ENCODE measurements at places on chromosomes 6 and 20.

DNA sequence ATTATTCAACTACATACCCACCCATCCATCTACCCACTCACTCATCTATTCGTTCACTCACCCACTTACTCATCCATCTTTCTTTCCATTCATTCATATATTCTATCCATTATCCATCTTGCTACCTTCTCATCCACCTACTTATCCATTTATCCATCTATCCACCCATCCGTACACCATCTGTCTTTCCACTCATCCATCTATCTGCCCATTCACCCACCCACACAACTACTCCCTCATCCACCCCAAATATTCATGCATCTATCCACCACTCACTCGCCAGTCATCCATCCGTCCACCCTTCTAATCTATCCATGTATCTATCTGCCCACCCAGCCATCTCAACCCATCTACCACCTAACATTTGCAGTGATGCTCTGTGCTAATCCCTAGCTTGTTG, 13.6 kb upstream of the KCNB1 start:
- no peak for DNase-seq

GRCh38 chr6:3768502-3768901, 17.0 kb upstream of the PXDC1 start:
- no peak for DNase-seq

GRCh38 chr6:29917857-29918256, 24.5 kb upstream of the HLA-A start:
- no peak for DNase-seq

- no peak for DNase-seq
These were observed 43.7 kb upstream of the RAB23 start for GRCh38 chr6:57265755-57266221.

DNA sequence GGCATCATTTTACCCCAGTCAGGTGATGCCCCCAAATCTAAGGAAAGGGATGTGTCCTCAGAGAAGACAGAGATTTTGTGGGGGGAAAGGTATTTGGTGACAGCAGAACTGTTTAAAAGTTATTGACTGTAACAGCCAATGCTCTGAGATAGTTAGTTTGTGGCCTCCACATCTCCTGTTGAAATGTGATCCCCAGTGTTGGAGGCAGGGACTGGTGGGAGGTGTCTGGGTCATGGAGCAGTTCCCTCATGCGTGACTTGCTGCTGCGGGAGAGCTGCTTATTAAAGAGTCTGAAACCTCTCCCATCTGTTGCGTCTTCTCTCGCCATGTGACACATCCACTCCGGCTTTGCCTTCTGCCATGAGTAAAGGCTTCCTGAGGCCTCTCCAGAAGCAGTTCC, 282.8 kb upstream of the FOXQ1 start:
- no peak for DNase-seq

GRCh38 chr20:20224806-20225205, 143.1 kb upstream of the INSM1 start:
- DNase-seq = no peak

DNA sequence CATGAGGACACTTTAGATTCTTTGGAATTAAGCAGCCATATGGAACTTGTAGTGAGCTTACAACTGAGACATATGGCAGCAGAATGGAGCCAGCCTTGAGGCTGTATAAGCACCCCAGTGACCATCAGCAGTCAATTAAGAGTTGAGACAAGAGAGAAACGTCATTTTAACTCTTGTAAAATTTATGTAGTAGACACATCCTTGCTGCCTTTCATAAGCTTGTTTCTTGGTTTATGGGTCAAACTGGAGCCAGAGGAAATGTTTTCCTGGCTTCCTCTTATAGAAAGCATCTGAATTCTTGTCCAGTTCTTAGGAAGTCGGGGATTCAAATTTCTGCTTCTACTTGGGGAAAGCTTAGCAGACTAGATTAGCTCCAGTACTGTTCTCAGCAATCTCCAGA, 745.1 kb upstream of the MARCKS start:
- no peak for DNase-seq

DNA sequence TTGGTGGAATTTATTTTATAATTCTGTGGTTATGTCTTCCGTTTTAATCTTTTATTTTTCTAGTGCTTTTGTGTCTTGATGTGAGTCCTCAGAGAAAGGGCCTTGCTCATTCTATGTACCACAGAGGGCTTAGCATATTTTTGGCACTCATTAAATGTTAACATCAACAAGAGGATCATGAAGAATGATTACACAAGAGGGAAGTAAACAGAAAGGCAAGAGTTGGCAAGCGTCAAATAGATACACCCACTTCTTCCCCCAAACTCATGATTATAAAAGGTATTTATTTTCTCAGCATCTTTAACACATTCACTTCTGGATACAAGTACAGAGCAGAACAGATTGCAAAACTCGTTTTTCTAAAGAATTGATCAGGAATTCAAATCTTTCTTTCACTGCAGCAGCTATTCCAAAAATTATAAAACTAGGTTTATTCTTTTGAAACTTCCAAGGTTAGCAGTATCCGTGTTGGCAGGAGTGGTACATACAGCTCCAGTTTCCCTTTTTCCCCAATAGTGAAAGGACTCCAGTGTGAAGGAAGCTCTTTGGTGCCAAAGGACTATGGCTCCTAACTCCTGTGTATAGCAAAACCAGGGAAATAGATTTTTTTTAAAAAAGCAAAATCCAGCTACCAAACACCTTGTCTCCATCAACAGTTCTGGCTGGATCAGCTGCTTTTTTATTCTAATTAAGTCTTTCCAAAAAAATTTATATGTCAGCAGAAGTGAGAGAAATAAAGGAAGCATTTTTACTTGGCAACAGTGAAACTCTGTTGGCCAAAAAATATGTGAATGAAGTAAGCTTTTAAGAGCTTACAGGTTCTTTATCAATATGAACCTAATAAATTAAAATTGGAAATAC, 221.9 kb downstream of the ADGRG6 start:
- no peak for DNase-seq

GRCh38 chr20:58130156-58130555, 98.3 kb downstream of the ANKRD60 start:
- no peak for DNase-seq

- DNase-seq = no peak
These were observed 21.7 kb upstream of the TBC1D20 start for GRCh38 chr20:483815-484644.

DNA sequence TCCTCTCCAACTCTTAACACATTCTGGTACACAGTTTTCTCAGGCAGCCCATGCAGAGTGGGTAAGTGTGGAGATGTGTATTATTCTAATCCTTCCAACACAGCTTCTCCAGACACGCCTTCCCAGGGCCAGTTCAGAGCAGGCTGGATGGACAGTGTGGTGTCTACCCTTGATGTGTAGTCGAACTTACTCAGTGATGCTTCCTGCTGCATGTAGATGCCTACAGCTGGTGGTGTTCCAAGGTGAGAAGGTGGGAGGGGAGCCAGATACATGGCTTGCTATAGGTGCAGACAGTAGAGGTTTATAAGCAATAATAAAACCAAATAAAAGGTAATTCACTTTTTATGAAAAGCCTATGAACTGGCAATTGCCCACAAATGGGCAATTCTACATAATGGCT, 104.0 kb downstream of the QRSL1 start:
- DNase-seq = no peak

GRCh38 chr6:16139556-16139955, 10.7 kb downstream of the MYLIP start:
- no peak for DNase-seq

- DNase-seq = no peak
These were observed 621.2 kb upstream of the FLRT3 start for GRCh38 chr20:14958626-14959025.

DNA sequence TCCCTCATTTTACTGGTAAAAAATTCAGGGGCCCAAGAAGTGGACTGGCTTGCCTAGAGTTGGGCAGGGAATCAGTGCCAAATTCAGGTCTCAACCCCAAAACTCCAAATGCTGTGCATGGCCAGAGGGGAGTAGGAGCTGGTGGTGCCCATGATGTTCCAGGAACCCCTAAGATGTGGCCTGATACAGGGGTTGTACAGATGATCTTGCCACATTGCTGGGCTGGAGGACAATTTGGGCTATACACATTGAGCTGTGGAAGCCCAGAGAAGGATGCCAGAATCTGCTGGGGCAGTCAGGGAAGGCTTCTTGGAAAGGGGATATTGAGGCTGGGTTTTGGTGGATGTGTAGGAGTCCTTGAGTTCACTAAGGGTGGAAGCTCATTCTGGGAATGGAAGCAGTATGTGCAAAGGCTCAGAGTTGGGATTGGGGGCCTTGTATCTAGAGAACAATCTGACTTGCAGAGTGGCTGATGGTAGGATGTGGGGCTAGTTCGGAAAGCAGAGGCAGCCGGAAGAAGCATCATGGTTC, 38.0 kb upstream of the APCDD1L start:
- no peak for DNase-seq

GRCh38 chr6:167027772-167028171, 28.6 kb downstream of the CEP43 start:
- no peak for DNase-seq

DNA sequence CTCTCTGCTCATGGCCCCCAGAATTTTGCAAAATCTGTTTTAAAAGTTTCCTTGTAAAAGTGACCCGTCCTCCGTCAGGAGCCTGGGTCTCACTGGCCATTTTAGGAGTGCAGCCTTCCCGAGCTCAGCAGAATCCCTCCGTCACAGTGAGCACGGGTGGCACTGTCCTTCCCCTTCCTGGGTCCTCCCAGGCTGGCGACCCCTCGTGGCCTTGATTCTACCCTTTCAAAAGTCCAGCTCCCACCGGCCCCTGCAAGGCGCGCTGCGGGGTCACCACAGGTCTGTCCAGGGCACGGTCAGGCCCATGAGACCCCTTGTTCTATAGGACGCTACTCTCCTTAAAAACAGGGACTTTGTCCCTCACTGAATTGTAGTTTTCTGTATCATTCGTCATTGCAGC, 112.7 kb downstream of the PSMB1 start:
- no peak for DNase-seq

DNA sequence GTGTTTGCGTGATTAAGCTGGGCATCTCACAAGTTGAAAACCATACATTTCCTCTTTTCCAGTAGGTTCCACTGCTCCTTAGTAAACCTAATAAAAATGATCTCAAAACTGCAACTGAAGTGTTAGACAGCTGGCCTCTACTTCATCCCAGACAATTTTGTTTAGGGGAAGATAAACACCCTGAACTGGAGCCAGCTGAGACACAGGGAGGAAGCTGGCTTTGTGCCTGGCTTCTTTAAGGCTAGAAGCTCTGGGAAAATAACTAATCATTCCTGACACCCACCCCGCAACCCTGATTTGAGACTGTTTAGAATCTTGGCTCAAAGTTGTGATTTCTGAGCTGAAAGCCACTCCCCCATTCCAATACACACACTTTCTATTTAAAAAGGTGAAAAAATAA, 11.6 kb downstream of the PTPRT start:
- DNase-seq = no peak

GRCh38 chr20:45469336-45470261, at the start of gene WFDC2:
Gene WFDC2 (plus strand): TSS chr20:45469753. CDS start chr20:45469782, 29 bp downstream.
- DNase-seq = no peak

- DNase-seq = no peak
These were observed 17.4 kb downstream of the SHLD1 start for GRCh38 chr20:5767493-5768098.

- no peak for DNase-seq
These were observed 339.0 kb downstream of the SYNE1 start for GRCh38 chr6:152298055-152298647.

GRCh38 chr6:142953373-142954273, 8.6 kb upstream of the HIVEP2 start:
- DNase-seq = no peak

DNA sequence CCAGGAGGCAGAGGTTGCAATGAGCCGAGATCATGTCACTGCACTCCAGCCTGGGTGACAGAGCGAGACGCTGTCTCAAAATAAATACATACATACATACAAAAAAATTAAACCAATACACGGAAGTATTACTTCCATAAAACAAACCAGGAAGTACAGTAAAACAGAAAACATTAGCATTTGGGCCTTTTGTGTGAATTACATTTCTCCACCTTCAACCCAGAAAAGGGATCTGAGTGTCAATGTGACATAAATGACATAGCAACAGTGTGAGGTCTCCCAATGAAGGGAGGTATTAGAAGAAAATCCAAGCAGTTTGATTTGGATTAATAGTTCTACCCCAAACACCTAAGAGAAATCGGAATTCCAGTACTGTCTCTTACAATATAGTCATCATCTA, 10.1 kb downstream of the CSNK2A1 start:
- no peak for DNase-seq

DNA sequence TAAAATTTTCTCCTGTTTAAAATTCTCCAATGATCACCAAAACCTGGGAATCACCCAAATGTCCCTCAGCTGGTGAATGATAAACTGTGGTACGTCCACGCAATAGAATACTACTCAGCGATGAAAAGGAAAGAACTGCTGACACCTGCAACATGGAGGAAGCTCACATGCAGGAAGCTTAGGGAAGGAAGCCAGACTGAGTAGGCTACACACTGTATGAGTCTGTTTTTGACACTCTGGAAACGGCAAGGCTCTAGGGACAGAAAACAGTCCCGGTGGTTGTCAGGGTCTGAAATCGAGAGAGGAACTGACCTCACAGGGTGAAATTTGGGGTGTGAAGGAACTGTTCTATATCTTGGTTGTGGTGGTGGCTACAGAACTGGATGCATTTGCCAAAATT, 25.2 kb upstream of the TLDC2 start:
- no peak for DNase-seq

- DNase-seq = peak; percentile 16
These were observed 49.7 kb upstream of the BHLHE23 start for GRCh38 chr20:63056236-63057170.

DNA sequence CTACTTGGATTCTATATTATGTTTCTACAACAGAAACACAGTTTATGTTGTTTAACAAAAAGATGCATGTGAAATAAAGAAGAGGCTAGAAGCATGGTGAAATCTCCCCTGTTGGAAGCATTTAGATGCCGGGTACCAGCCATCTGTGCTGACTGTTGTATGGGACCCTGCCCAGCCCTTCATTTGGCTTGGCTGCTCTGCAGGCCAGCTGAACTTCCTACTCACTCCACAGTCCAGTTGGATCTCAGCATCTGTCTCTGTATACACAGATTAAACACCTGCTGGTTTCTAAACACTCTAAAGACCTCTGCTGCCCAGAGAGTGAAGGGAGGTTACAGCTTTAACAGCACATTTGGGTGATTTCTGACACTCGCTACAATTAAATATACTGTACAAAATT, 228.3 kb downstream of the SLC35F1 start:
- DNase-seq = no peak

GRCh38 chr6:33633462-33634158, 12.5 kb downstream of the ITPR3 start:
- peak; percentile 38 for DNase-seq

- DNase-seq = no peak
These were observed 123.3 kb upstream of the COL21A1 start for GRCh38 chr6:56370561-56371211.

GRCh38 chr6:151475653-151476523, 17.9 kb upstream of the CCDC170 start:
- DNase-seq = no peak

- DNase-seq = no peak
These were observed 8.0 kb downstream of the IL20RA start for GRCh38 chr6:137036566-137037300.

Measured in stimulated activated CD4-positive, alpha-beta T cell treated with anti-CD3 and anti-CD28 coated beads, Interleukin-4, amount 100 ng/mL, for 48 hours (primary cell).